ENCODE measurements at places on chromosomes 3 and 15.

- DNase-seq: no peak
These were observed 34.3 kb upstream of the NEO1 start for GRCh38 chr15:73017987-73018386.

DNA sequence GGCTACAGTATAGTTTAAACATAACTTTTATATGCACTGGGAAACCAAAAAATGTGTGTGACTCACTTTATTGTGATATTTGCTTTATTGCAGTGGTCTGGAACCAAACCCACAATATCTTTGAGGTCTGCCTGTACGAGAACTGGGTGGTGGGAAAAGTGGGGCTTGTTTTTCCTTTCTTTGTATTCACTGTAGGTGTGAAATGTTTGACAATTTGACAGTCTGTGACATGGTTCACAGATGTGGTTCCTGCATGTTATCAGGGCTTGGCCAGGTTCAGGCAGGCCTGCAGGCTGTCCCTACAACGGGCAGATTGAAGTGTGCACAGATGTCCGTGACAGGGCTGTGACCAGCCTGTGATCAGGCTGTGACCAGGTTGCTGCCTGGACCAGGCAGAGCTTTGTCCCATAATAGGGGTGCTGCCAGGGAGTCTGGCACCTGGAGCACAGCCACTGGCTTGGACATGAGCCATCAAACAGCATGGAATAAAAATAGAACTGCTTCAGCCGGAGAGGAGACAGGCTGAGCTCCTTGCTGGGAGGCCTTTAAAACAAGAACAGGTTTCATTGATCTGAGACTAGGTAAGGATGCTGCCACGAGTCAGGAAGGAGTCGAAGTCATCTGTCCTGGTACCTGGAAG lies 61.0 kb downstream of the KLF13 start:
- DNase-seq: peak; percentile 95

DNA sequence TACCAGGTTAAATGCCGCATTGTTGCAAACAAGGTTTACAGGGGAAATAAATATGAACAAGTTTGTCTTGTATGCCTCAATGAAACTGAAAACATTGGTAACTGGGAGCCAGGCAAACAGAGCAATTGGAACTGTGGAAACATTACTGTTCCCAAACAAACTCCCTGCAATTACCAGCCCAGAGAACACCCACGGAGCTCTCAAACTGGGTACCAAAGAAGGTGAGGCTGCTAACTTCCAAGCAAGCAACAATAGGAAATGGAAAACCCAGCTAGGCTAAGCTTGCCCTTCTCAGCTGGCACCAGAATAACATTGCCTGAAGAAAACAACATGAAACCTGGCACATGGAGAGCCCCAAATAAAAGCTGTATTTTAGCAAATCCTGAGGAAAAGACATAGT lies 218.9 kb upstream of the THRB start:
- no peak for DNase-seq

- DNase-seq: no peak
These were observed 36.4 kb upstream of the ESYT3 start for GRCh38 chr3:138397983-138398382.

DNA sequence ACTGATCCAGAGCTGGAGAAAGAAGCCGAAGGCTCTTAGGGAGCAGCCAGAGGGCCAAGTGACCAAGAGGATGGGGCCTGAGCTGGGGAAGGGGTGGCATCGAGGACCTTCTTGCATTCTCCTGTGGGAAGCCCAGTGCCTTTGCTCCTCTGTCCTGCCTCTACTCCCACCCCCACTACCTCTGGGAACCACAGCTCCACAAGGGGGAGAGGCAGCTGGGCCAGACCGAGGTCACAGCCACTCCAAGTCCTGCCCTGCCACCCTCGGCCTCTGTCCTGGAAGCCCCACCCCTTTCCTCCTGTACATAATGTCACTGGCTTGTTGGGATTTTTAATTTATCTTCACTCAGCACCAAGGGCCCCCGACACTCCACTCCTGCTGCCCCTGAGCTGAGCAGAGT lies 9.5 kb downstream of the CHRD start:
- DNase-seq: no peak

- peak; percentile 66 for DNase-seq
These were observed 56.7 kb upstream of the BLM start for GRCh38 chr15:90660195-90660998.

- DNase-seq: no peak
These were observed 1.1 kb downstream of the PARP6 start for GRCh38 chr15:72271221-72271620.

DNA sequence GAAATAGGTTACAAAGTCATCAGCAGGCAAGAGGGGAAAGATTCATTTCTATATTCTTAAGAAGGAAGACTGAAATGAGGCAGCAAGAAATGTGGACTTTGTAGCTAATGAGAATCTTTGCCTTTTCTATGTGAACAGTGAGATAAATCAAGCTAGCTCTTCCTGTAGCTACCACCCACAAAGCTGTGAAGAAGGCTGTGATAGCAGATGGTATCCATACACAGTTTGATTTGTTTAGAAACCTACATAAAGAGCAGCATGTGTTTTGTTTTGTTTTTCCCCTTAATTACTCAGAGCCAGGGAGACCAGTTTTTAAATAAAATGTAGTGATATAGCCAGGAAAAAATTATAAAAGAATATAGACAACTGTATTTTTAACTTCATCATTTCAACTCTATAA lies 45.5 kb downstream of the TEX9 start:
- no peak for DNase-seq

DNA sequence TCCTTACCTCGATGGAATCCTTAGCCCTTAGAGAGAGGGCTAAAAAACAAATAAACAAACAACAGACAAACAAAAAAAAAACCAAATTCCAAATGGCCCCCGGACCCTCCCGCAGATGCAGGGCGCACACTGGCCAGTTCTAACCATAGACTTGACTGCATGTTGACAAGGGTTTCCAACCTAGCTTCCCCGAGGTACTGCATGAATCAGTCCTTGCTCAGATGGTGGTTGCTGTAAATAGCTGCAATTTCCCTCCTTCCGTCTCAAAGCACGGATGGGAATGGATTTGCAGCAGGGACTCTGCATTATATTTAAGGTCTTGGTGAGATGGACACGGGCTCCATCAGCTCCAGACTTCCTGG lies 162.8 kb downstream of the CD47 start:
- DNase-seq: no peak

- no peak for DNase-seq
These were observed 86.6 kb downstream of the MEX3B start for GRCh38 chr15:81959196-81959595.

GRCh38 chr3:110227991-110228390 lies 843.6 kb upstream of the NECTIN3 start:
- DNase-seq: no peak

GRCh38 chr3:148792516-148792915 lies 35.1 kb upstream of the CPB1 start:
- DNase-seq: no peak

- no peak for DNase-seq
These were observed 14.4 kb downstream of the HES1 start for GRCh38 chr3:194150252-194150934.

DNA sequence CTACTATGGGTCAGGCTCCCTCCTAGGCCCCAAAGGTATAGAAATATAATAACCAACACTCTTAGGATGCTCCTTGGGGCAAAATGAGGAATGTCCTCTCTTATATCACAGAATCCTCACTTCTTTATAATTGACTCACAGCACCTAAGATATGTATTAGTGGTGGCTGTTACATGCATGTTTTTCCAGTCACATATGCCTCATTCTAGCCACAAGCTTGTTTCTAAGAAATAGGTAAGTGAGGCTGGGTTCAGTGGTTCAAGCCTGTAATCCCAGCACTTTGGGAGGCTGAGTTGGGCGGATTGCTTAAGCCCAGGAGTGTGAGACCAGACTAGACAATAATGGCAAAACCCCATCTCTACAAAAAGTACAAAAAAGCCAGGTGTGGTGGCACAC lies 57.9 kb upstream of the PSMD6 start:
- DNase-seq: no peak

Measured in thyroid gland (tissue), 4 donors.